Heart right ventricle (tissue), 16 donors: ENCODE measurements at places on chromosomes 2 and 18.

DNA sequence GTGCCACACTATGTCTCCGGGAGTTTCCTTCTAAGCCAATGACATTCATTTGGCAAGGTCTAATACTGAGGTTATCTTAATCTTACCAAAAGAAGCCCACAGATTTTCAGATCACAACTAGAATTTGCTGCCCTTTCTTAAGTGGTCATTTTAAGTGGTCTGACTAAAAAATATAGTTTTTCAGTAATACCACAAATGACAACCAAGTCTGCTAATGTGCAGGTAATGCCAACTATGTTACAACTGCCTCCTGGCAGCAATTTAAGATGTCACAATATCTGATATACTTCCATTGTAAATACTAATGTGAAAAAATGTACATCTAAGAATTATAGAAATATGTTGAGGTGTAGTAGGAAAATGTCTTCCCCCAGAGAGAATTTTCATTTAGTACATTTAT lies 49.3 kb downstream of the USP37 start:
- no peak for DNase-seq

GRCh38 chr2:12347066-12347493 lies 369.7 kb upstream of the TRIB2 start:
- DNase-seq = no peak

GRCh38 chr2:35891936-35892335 lies 463.6 kb upstream of the CRIM1 start:
- no peak for DNase-seq

DNA sequence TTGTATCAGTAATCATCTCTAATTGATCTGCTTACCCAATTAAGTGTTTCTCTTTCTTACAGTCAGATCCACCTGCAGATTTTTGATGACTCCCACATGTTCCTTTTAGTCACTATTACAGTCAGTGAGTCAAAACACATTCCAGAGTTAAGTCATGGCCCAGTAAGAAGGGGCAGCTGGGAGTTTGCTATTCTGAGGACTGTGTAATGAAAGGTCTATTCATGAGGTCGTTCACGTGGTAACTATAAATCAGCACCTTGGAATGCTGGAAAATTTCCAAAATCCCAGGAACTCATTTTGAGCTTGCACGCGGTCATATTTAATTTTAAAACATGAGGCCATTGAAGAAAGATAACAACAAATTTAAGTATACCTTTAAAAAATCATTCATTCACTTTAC lies 252.5 kb downstream of the XIRP2 start:
- no peak for DNase-seq

DNA sequence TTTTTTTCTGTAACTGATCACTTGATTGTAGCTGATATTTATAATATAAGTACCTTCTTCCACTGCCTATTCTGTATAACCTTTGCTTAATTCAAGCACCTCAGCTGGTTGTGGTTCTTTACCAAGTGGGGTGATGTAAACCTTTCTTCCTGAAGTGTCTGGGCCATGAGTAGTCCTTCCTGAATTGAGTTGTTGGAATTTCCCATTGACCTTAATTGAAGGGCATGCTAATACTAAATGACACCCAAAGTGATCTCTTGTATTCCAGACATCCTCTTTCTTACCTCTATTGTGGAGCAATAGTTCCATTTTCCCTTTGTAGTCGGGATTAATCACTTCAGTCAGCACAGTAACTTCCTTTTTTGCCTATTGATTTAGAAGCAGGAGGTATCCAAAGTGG lies 1496.8 kb upstream of the CELF4 start:
- no peak for DNase-seq

- no peak for DNase-seq
Observed at GRCh38 chr2:17430326-17430725, 87.9 kb downstream of the RAD51AP2 start.

DNA sequence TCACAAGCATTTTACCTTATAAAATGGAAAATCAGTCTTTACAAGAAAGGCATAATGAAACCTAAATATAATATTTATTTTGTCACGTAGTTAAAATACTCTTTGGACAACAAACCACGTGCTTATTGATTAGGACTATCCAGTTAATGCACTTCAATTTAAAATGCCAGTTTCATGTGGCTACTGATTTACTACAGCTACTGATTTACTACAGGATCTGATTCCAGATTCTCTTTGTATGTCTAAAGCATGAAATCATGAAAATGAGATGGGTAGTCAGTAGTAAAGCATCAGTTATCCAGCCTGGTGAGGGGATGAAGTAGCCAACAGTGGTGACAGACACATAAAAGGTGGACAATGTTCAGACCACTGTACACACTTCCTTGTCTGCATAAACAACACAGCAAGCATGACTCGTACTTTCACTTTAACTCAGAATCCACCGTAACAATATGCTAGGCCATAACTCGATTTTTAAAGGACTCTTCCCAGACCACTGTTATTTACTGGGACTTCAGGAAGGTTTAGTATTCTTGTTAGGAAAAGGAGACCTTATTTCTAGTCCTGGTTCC lies 24.9 kb downstream of the ACAA2 start:
- no peak for DNase-seq

DNA sequence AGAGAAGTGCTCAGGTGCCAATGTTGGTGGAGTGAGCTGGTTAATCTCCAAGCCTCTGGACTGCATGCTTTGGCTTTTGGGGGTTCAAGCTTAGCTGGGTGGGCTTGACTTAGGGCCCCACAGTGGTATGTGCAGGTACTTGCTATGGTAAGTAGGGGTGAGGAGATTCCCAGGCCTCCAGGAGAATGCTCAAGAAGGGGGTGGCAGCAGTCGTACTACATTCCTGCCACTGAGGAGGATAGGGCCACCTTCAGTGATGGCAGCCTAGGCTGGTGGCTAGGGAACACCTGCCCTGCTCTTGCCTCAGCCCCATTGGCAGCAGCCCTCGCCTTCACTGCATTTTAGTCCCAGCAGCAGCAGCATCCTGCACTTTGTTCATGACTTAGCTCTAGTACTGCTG lies 55.6 kb upstream of the MYL1 start:
- DNase-seq = no peak

DNA sequence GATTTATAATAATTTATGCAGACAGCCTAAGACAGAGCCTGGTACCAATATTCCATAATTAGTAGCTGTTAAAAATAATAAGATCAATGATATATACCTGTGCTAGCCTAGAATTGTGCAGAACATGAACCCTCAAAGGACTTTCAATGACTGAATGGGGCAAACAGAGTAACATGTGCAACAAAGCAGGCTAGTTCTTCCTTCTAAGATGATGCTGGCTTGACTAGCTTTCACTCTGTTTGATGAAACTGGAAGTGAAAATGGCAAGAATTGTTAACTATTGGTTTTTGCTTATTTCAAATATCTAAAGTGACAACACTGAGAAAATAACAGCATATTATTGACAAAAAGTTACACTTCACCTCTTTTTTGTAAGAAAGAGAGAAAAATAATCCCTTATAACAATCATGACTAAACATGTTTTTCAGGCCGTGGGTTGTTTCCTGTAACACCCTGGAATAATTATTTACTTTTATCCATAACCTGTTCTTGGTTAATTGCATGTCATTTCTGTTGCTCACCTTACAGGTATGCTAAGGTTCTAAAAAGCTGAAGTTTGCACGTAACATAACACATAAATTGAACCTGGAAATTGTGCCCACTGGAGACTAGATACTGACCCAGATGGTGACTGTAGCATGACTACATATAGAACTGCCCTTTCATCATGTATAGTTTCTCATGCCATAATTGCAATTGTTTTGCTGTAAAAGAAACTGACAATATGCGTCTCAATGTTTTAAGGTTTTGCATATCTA lies 108.7 kb downstream of the C18orf54 start:
- no peak for DNase-seq

- no peak for DNase-seq
Observed at GRCh38 chr18:49360582-49360981, 99.9 kb downstream of the DYM start.

- DNase-seq = no peak
Observed at GRCh38 chr18:58813105-58813504, 51.6 kb upstream of the ZNF532 start.

DNA sequence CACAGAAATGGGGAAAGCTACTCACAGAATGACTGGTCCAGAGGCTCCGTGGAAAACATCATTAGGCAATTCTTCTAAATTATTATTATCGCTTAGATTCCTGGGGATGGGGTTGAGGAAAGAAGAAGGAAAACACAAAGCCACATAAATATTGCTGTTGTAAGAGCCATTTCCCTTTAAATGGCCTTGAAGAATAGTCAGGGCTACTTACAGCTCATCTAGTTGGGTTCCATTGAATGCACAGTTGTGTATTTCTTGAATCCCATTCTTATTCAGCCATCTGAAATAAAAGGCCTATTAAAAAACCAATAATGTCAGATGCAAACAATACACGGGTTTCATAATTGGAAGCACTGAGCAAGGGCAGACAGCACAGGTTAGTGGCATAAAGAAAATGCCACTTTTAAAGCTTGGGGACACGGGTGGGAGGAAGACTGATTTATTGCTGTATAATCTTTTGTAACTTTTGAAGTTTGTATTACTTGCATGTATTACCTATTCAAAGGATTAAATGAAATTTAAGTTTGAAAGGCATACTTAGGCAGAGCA lies 171.4 kb downstream of the FSHR start:
- no peak for DNase-seq

- no peak for DNase-seq
Observed at GRCh38 chr2:225354281-225354774, 45.2 kb upstream of the NYAP2 start.

GRCh38 chr2:98518101-98518500 lies 73.4 kb downstream of the INPP4A start:
- peak; percentile 34 for DNase-seq

DNA sequence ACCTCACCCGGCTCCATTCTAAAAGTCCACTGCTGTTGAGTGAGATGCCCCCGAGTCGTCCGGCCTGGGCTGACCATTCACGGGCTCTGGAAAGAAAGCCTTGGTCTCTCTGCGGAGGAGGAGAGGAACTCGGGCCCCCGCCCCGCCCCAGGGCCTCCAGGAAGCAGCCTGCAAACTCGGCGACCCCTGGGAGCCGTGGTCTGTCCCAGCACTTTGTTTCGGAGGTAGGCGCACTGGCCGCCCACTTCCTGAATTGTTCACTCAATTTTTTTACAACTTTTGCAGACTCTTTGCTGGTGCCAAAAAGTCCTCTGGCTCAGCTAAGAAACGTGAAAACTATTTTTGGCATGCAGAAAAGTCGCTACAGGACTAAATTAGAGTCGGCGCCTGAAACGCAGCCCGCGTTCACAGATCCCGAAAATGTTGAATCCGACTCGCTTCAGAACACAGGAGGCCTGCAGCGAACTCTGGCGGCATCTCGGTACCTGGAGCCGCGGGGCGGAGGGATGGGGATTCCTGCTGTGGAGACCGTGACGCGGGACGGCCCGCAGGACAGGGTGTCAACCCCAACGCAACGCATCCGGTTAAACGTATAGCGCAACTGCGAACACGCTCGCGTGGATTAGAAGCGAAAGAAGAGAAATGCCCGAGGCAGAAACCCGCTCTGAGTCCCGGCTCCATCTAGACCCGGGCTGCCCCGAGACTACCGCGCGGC lies 1.5 kb downstream of the PXDN start:
- DNase-seq = peak; percentile 78

- no peak for DNase-seq
Observed at GRCh38 chr2:67135208-67135607, 261.9 kb upstream of the ETAA1 start.

DNA sequence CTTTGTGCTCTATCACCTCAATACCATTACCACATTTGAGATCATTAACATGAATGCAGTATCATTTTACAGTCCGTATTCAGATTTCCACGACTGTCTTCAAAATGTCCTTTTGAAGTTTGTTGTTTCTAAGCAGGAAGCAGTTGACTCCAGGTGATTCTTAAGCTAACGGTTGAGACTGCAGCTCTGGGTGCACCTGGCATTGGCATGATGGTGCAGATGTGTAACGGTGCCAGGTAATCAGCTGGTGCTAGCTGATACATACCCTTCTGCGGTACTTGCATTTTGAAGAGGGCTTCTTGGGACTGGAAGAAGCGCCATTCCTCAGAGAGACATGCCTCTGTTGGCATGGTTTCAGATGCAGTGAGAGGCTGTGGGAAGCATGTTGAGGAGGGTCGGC lies 19.5 kb downstream of the SIGLEC15 start:
- no peak for DNase-seq
